ENCODE measurements at places on chromosomes 5 and 9.

DNA sequence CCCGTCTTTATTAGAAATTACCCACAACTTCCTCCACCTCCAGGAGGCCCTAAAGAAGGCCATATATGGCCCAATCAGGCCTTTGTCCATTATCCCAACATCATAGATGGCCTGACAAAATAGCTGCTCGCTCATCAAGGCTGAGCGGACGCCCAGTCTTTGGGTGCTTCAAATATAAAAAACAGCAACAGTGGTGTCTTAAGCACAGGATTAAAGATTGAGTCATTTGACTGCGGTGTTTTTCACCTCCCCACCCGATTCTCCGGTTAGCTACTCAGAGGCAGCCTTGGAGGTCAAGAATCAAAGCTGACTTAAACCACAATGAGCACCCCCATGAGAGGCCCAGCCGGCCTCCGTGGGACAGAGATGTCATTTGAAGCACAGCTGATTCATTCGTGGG is 18.8 kb downstream of the S1PR3 start:
- no peak for DNase-seq

- DNase-seq = no peak
These were observed 84.9 kb upstream of the ANKRD55 start for GRCh38 chr5:56317923-56318561.

DNA sequence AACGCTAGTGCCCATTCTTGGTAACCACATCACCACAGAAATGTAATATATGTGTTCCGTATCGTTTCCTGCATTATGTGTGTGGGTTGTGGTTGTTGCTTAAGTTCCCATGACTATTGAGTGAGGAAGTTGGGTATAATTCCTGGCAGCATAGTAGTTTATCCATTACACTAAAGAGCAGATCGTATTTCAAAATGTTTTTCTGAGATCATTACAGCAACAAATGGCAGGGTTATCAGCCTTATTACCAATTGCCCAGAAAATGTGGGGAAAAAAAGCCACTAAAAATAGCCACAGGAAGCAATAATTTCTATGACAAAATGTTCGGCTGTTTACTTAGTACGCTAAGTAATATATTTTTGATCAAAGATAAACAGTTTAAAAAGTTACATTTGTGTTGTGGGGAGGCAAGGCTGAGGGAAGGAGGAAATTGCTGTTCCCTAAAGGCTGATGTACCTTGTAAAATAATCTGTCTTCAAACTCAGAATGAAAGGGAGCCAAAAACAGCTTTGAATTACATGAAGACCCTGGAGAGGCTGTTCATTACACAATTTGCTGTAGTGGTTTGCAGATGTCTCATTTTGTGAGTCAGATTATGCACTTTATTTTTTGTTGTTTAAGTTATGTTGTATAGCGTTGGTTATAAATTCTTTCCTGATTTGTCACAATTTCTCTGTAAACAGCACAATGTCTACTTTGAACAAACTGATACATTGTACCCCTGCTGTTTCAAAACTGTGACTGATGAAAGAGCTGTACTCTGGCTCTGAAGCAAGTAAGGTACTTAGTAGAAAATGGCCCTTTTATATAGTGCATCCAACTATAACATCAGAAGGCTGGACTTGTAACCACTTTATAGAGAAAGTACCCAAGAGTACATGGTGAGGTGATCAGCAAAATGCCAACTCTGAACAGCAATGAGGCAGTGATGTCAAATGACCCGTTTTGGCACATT is 1028.5 kb downstream of the NR2F1-AS1 start:
- peak; percentile 5 for DNase-seq

DNA sequence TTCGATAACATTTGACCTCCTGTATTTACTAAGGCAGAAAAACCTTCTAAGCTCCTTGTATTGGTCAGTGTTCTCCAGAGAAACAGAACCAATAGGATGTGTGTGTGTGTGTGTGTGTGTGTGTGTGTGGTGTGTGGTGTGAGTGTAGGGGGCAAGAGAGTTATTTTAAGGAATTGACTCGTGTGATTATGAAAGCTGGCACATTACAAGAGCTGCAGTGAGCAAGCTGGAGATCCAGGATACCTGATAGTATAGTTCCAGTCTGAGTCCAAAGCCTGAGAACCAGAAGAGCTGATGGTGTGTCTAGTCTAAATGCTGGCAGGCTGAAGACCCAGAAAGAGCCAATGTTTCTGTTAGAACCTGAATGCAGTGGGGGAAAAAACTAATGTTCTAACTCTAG is 21.2 kb upstream of the PIK3R1 start:
- no peak for DNase-seq

DNA sequence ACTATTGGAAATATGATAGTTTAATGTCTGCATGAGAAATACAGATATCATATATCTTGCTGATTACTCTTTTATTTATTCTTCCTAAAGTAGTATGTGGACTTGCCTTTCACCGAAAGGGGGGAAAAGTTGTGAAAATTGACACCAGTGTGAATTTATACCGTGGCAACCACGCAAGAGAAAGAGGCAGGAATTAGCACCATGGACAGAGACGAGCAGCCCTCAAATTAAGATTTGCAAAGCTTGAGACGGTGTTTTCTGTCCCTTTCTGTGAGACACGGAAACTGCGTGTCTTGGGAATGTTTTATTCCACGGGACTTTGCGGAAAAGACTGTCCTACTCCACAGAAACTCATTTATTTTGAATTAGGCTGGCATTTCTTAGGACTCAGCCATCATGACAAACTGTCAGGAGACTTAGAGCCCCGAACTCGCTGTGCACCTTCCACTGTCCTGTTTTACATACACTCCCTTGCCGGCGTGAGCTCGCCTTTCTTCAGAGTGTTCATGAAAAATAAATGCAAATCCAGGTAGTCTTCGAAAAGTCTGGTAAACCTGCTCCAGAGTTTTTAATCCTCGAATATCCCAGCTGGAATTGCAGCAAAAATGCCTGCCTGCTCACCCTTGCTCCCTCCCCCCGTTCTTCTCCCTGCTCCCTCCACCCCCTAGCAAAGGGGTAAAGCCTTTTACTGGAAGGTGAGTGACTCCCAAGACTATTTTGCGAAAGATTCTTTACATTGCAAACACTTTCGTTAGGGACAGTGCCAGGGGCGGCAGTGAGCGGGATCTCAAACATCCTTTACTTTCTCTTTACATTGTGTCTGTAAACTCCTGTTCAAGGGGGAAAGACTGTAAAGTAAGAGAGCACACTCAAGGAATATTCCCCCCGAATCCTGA is 3.8 kb upstream of the ELAVL2 start:
- DNase-seq = no peak

GRCh38 chr5:90279091-90279490 is 130.5 kb downstream of the CETN3 start:
- no peak for DNase-seq

DNA sequence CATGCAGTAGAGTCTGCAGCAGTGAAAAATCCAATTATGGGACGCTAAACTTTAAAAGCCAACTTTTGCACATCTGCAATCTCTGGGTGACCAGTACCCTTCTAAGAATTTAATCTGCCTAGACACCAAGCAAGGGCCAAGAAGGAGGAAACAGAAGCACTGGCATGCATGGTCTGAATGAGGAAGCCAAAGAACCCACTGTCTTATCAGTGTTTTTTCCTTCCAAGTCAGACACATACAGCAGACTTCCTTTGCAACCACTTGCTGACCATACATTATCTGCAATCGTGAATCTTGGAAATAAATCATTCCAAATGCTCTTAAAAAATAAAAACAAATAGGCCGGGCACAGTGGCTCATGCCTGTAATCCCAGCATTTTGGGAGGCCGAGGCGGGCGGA is 65.9 kb downstream of the DEPDC1B start:
- DNase-seq = no peak

GRCh38 chr5:158513490-158514318 is 586.0 kb downstream of the EBF1 start:
- DNase-seq = no peak

GRCh38 chr5:1294835-1295649 is at the start of gene TERT:
Gene TERT, minus strand, starts transcription at chr5:1295068. Its CDS starts 79 bp downstream, at chr5:1294989.
- DNase-seq = peak; percentile 94

DNA sequence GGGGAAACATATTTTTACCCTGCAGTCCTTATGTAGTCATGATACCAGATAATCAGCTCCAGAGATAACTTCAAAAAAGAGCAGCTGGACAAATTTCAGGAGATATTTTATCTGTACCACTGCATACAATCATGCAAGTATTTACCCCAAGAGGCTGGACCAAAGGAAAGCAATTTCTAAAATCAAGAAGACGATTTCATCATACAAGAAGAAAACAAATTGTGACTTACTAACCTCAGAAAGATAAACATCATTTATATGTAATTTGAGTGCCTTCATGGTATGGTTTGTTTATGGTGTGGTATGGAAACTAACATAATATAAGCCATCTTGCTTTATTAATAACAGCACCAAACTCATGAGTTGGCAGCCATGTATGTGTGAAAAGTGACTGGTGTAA is 603.6 kb downstream of the PSAT1 start:
- DNase-seq = no peak

- no peak for DNase-seq
These were observed 21.0 kb downstream of the EXOC3 start for GRCh38 chr5:463952-464351.

DNA sequence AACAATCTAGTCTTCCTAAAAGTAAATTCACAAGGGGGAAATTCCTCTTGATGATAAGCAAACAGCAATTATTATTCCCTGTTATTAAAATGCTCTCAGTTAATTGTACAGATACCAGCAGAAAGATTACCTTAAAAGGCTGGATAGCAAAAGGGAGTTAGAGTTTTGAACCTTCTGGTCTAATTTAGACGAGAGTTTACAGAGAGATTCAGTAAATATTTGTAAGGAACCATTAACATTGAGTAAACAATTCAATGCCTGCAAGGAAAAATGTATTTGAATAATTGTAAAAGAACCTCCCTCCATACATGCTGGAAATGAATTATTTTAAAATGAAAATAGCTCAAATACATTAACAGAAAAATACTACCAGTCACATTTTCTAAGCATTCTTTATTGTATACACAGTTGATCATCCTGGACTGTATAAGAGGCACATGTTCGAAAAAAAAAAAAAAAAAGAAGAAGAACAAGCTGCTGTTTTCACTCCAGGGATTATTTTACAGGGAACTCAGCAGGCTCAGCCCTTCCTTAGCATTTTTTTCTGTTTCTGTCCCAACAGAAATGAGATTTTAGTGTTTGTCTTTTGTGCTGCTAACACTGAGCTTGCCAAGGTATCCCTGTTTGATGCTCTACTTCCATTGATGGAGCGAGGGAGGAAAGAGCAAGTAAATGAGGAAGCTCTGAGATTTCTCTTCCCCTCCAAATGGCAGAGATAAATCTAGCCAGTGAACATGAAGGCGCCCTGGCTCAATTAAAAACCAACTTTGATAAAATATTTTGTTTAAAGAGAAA is 141.1 kb downstream of the ENC1 start:
- no peak for DNase-seq

GRCh38 chr5:32173267-32174010 is 680 bp downstream of the GOLPH3 start:
- peak; percentile 67 for DNase-seq

DNA sequence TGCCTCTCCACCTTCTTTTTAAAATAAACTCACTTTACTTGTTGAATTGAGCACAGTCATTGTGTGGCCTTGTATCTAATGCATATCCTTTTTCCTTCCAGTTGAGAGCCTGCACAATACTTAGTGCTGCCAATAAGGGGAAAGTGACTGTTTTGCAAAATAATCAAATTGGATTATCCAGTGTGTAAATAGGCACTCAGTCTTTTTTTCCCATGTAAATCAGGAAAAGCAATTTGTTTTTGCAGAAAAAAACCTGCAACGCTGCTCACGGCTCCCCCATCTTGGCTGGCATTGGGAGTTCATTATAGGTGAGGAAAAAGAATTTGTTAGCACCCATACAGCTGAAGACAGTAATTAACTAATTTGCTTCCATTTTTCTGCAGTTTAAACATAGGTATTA is 299.9 kb downstream of the CSNK1G3 start:
- no peak for DNase-seq

DNA sequence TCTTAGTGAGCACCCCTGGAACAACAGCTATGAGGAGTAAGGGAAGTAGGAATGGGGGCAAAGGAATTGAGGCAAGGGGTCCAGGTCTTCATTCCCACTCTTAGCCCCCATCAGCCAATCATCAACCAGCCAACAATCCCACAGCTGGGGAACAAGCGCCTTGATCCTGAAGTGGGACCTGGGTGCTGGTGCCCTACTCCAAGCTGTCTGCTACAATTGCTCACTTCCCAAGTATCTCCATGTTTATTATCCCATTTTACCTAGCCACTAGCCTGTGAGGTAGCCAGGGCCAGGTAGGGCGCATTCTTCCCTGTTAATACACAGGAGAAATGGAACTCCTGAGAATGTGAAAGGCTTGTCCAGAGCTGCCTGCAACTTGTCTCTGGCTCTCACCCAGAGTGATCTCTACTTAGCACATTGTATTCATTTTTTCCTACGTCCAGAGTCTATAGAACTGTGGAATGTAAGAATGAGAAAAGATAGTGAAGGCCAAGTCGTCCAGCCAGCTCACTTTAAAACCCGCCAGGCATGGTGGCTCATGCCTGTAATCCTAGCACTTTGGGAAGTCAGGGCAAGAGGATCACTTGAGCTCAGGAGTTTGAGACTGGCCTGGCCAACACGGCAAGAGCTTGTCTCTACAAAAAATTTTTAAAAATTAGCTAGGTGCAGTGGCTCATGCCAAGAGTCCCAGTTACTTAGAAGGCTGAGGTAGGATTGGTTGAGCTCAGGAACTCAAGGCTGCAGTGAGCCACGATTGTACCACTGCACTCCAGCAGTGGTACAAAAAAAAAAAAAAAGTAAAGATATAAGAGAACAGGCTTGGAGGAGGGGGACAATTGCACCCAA is 6.2 kb upstream of the DNAJC18 start:
- no peak for DNase-seq

- peak; percentile 52 for DNase-seq
These were observed 1.2 kb upstream of the PCSK1 start for GRCh38 chr5:96434201-96434645.

- no peak for DNase-seq
These were observed 6.3 kb upstream of the IL3 start for GRCh38 chr5:132054031-132054696.

DNA sequence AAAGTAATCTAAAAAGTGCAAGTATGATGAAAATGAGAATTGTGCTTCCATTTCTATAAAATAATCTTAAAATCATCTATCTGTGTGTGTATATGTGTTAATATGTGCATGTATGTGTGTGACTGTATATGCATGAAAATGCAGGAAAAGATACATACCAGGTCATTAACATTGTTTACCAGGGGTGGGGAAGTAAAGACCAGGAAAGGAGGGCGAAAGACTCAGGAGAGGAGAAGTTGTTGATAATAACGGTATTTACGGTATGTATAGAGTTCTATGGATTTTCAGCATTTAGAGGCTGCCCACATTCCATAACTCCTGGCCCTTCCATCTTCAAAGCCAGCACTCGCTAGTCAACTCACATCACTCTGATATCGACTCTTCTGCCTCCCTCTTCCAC is 111.0 kb upstream of the SPDL1 start:
- DNase-seq = no peak

DNA sequence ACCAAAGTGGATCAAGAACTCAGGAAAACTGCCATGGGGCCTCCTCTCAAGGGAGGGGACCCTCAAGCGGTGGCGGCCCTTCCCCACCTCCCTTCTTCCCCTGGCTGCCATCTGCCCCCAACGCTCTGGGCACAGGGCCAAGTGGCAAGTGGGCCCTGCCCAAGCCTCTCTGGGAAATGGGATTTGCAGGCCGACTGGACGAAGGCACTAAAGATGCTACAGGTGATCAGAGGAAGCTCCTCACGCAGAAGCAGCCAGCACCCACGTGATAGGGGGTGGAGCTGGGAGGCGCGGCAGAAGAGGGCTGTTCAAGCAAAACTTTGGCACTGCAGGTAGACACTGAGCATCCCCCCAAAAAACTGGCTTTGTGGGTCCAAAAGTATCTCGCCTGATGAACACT is 52.7 kb upstream of the UBTD2 start:
- DNase-seq = peak; percentile 49

GRCh38 chr9:106883030-106883429 is 20.1 kb downstream of the ZNF462 start:
- no peak for DNase-seq

All from SK-N-SH (cell line).